ENCODE measurements at places on chromosomes 5 and 9.

DNA sequence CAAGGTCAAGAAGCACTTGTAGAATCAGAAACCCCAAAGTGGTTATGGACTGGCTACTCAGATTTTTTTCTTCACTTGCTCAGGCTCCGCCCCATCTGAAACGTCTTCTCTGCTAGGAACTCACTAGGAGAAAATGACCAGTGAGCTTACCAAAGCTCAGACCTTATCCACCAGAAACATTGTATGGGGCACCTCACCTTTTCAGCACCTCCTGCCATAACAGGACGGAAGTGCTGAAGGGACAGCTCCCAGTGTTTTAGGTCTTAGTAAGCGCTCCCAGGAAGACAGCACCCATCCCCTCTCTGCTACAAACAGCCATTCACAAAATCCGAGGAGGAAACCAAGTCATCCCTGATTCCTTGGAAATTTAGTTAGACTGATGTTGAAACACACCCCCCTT, 1.2 kb upstream of the GABRA1 start:
- DNase-seq = no peak

DNA sequence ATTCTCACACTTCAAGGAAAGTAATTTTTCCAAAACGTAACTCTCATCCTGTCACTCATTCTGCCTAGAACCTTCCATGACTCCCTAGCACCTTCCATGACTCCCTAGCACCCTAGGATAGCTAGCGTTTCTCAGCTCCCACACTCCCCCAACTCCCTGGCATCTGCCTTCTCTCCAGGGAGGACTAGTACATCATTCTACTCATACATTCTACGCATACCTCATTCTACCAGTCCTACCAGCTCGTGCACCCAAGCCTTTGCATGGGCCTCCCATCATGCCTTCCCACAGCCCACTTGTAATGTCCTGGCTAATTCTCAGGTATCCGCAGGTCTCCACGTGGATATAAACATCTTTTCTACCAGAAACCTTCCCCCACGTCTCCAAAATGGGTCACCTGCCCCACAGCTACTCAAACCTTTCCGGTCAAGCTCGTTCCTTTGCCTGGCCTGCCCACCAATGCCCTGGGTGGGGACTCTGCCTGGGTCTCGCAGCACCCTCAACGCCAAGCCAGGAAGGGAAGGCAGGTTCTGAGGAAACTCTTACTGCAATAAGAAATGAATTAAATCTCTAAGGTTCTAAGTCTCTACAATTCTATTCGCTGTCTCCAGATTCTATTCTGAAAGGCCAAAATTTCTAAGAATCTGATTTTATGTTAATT, 930 bp downstream of the ANKS6 start:
- DNase-seq = no peak

- no peak for DNase-seq
Measured at GRCh38 chr5:157558681-157559080, 16.9 kb downstream of the ADAM19 start.

GRCh38 chr5:73027361-73027760, 71.5 kb downstream of the FCHO2 start:
- no peak for DNase-seq

GRCh38 chr9:129355631-129356030, 177.6 kb upstream of the IER5L start:
- no peak for DNase-seq

DNA sequence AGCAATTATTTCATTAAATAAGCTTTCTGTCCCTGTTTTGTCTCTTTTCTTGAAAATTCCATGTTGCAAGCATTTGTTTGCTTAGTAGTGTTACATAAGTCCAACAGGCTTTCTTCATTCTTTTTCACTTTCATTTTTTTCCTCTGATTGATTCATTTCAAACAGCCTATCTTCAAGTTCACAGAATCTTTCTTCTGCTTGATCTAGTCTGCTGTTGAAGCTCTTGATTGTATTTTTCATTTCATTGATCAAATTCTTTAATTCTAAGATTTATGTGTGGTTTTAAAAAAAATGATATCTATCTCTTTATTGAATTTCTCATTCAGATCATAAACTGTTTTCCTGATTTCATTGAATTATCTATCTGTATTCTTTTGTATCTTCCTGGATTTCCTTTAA, 20.4 kb upstream of the NFIL3 start:
- no peak for DNase-seq

GRCh38 chr5:162487528-162488525, 420.3 kb downstream of the GABRG2 start:
- no peak for DNase-seq

All from HFFc6 (cell line).